ENCODE measurements at places on chromosomes 4 and X. TPM values are rescaled to one million over a fixed set of nuclear protein-coding genes. Genes with fewer than 3 reads are reported as not detected.

The COL25A1 gene
- not detected for total RNA-seq

DNA sequence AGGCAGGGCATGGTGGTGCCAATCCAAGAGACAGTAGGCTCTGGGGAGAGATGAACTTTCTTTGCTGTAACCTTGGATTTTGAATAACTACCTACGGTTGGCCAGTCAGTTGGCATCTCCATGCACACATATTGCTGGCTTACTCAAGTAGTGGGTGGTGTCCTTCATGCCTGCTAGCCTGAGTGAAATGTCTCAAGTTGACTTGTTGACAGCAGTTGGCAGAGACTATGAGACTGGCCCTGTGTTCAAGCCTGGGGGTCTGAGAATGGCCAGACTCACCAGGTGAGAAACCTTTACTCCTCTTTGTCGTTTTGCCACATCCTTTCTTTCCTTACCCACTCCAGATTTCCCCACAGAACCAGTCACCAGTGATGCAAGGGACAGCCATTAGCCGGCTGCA is 173.3 kb downstream of the MID1IP1 start:
- DNase-seq = no peak

GRCh38 chr4:168924667-168925066 is 85.4 kb downstream of the CBR4 start:
- DNase-seq = no peak

GRCh38 chrX:1945879-1946278 is 331.0 kb downstream of the ASMT start:
- DNase-seq = no peak

DNA sequence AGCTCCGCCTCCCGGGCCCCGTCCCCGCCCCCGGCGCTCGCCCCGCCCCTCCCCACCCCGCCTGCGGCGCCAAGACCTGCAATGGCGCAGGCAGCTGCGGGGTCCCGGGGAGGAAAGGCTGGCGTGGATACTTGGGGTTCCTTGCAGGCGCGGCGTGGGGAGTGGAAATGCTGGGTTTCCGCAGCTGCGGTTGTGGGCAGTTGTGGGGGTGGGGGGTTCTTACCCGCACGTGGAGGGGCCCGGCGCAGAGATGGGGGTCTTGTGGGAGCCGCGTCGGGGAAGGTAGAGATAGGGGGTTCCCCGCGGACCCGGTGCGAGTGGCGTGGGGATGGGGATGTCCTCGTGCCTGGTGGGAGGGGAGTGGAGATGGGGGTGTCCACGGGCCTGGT is 680 bp upstream of the ASMTL start:
- no peak for DNase-seq

DNA sequence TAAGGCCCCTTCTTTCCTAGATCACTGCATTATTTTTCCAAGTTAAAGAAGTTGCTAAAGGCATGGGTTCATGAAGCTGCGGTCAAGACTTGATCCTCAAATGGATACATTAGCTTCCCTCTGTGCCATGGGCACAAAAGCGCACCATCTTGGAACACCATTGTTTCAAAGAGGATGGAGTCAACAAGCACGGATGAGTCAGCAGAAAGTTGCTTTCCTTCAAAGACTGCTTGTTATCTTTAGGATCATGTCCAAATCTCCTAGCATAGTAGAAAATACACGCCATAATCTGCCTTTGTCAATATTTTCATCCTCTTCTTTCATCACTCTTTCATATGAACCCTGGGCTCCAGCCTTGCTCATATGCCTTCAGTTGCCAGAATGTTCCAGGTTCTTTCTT is 226.8 kb upstream of the GATB start:
- DNase-seq = no peak

The NCAPG gene
- total RNA-seq = 1.5 TPM

- no peak for DNase-seq
Measured at GRCh38 chrX:120021927-120022326, 55.6 kb downstream of the RHOXF2B start.

DNA sequence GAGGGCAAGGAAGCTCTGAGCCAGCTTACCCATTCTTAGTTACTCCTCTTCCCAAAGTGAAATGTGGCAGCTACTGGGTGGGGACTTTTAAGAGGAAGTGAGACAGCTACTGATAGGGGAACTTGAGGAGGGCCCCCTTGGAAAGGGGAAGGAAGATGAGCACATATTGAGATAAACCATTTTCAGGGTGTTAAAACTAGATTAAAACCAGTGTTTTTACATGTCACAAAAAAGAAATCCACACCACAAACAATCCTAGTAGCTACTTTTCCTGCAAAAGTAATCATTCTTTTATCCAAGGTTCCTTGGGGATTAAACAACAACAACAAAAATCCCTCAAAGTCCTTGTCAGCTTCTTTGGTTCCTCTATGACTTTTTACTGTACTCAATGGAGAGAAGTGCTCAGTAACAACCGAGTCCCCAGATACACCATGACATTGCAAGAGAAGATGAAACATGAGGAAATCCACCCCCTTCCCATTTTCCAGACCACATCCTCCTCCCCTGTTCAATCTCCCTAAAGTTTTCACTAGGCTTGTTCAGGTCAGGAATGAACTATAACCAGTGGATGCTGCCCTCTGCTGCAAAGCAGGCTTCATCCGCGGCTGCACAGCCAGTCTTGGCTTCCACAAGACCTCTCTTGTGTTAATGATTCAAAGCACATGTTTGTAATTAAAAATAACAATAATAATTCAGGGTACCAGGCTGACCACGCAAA is 113.5 kb upstream of the TMEM164 start:
- DNase-seq = peak; percentile 16

DNA sequence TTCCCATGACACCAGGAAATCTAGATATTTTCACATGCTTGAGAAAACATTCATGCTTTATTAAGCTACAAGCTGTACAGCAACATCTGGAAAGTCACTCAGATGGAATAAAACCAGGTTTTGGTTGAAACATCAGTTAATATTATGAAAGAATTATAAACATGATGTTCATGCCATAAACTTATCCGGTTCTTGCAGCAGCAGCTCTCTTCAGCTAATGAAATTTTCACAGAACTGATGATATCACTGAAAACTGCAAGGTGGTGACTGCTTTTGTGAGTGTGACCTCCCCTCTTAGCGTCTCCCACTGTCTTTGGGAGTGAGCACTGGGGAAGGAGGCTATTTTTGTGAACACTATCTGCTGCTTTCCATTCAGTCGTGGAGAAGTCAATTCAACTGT is 56.9 kb downstream of the ARHGAP10 start:
- no peak for DNase-seq

GRCh38 chr4:155339588-155339987 is 37.2 kb downstream of the MAP9 start:
- peak; percentile 59 for DNase-seq

DNA sequence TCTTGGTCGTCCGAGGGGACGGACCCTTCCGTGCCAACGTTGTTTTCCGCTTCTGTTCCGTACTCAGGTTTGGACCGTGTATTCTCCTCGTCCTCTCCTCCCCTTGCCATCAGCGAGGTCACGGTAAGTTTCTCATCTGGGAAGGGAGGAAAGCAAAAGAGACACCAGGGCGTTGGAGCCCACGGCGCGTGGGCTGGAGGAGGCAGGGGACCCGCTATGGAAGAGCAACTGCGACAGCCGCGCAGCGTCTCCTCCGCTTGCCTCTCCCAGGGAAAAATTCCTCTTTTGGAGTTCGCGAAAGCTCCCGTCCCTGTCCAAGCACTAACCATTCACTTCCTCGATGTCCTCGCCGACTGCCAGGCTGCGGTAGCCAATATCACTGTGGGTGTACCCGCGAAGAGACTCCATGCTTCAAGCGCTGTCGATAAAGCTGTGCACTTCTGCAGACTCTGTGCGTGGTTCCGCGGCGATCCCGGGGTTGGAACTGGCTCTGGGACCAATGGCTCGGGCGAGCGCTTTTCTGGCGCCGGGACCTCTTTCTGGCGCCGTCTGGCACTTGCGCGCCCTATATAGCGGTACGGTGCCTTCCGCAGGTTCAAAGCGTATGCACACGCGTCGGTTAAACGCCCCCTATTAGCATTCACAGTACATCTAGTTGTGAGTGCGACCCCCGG is at the start of gene ESX1:
Gene ESX1, minus strand, starts transcription at position 492 of the 674 bp plus-strand sequence. Its CDS starts 84 bp downstream, at position 408.
- DNase-seq = no peak

DNA sequence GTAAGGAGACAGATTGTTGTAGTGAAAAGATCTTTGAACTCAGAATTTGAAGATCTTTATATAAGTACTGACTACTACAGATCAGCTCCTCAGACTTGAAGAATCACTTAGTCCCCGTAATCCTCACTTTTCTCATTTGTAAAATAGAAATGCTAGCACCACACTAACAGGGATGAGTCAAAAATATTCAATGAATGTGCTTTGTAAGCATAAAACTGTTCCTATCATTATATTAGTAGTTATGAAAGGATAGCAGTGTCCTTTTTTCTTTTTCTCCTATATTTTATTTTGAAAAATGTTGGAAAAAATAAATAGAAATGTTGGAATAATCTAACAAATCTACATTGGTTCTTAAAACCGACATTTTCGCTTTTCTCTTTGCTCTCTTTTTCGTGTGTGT is 25.4 kb downstream of the NFKB1 start:
- no peak for DNase-seq

The XIAP gene
- total RNA-seq = 47.8 TPM

GRCh38 chr4:114312338-114312737 is 286.3 kb upstream of the UGT8 start:
- no peak for DNase-seq

GRCh38 chr4:108107729-108108382 is 60.9 kb downstream of the LEF1 start:
- DNase-seq = no peak

The FAM50A gene
- 65.8 TPM for total RNA-seq

GRCh38 chrX:152915541-152916241 is 17.8 kb downstream of the ZNF185 start:
- DNase-seq = peak; percentile 59

- no peak for DNase-seq
Measured at GRCh38 chrX:66002824-66003680, 36.8 kb downstream of the VSIG4 start.

GRCh38 chr4:7016512-7016911 is 26.7 kb upstream of the TADA2B start:
- DNase-seq = no peak

- no peak for DNase-seq
Measured at GRCh38 chr4:127528302-127528701, 104.5 kb upstream of the INTU start.

DNA sequence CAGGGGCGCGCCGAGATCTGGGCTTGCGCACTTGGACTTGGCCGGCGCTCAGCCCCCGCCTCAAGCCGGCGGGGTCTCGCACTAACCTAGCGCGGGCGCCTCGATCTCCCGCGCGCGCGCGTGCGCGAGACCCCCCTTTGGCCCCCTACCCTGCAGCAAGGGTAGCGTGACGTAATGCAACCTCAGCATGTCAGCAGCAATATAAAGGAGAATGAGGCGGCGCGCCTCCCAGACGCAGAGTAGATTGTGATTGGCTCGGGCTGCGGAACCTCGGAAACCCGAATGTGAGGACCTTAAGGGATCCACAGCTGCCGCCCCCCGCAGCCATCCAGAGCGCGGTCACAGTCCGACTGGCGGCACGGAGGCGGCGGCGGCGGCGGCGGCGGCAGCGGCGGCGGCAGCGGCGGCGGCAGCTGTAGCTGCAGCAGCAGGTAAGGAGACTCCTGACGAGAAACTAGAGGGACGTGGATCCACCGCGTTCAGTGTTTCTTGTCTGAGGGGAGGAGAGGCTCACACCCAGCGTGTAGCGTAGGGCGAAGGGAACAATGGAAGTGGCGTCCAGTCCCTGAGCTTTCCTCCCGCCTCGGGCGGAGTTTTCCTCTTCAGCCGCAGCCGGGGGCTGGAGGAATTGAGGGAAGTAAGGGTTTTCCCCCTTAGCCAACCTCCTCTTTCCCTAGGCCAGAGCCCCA is at the start of the genes SATL1 and ZNF711:
Gene SATL1, minus strand, starts transcription at position 19 of the 689 bp plus-strand sequence. CDS start 134,811 bp downstream, outside the sequence.
Gene ZNF711, plus strand, starts transcription at position 231 of the 689 bp plus-strand sequence. CDS start 3,582 bp downstream, outside the sequence.
- DNase-seq = peak; percentile 2

DNA sequence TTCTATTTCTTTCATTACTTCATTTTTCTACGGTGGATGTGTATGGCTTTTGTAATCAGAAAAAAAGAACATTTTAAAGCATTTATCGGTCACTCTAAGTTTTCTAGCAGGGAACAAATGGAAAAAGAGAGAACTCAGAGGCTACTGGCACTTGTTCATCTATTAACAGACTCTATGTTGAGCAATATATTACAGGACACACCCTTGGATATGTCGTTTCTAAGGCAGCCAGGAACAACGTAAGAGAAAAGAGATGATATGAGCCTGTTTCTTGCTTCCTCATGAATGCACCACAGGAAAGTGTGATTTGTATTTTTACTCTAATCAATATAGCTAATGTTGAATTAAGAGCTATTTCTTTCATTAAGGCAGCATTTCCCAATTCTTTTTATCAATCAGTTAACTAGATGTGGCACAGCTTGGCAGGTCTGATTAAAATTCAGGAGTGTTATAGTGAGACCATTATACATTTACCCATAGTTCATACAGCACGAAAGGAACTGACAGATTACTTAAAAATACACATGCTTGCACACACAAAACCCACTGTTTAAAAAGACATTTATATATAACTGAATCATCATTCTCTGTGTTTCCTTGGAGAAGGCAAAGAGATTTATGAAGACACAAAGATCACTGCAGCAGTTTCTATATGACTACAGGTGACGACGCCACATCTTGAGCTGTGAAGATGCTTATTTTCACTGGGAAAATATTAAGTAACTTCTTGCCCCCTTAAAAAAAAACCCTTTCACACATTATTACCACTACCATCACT is 13.0 kb downstream of the RAB9B start:
- peak; percentile 25 for DNase-seq

The FHIP1A gene
- total RNA-seq = 17.0 TPM

The XPNPEP2 gene
- total RNA-seq = not detected

DNA sequence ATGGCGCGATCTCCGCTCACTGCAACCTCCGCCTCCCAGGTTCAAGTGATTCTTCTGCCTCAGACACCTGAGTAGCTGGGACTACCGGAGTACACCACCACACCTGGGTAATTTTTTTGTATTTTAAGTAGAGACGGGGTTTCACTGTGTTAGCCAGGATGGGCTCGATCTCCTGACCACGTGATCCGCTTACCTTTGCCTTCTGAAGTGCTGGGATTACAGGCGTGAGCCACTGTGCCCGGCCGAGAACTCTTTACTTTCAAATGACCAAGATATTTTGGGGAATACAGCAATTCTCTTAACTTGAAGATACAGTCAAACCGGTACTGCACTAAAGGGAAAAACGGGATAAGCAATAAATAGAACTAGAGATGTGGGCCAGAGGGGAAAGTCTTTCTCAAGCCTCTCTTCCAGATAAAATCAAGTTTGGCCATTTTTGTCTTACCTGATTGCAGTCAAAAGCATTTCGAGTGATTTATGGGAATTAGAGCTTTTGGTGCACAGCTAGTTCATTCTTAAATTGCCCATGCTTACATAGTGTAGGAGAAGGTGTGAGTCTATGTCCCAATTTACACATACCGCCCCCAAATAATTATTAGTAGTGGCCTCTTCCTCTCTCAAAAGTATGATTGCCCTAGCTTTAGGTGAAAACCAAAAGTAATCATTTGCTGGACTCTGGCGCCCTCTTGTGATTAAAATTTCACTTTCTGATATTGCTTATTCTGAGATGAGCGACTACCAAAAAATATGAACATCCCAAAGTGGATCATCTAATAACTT is 53.2 kb upstream of the ABCG2 start:
- DNase-seq = peak; percentile 36

GRCh38 chr4:164536814-164537213 is 217.1 kb upstream of the SMIM31 start:
- peak; percentile 51 for DNase-seq

GRCh38 chr4:67776746-67777145 is 22.6 kb upstream of the GNRHR start:
- no peak for DNase-seq
